ENCODE measurements at places on chromosomes 6 and 20.

GRCh38 chr20:33105316-33105924, 26.0 kb downstream of the BPIFB4 start:
- no peak for DNase-seq

DNA sequence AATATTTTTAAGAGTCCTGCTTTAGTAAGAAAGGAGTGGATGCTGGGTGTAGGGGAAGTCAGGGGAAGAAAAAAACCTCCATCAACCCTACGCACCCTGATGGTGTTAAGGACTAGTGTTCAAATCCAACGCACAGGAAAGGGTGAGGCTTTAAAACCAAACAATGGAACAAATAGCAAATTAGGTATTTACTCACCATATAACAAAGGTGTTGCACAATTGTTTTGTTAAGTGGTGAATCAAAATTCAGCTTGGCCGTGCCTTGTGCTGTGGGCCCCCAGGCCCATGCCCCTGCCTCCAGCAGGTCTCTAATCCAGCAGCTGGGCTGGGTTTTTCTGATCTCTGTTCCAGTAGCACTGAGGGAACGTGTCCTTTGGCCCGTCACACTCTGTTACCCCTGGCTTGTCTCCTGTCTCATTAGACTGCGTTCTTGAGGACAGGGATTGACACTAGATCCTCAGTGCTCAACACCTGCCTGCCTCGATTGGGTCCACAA, 11.8 kb downstream of the FAM83D start:
- no peak for DNase-seq

DNA sequence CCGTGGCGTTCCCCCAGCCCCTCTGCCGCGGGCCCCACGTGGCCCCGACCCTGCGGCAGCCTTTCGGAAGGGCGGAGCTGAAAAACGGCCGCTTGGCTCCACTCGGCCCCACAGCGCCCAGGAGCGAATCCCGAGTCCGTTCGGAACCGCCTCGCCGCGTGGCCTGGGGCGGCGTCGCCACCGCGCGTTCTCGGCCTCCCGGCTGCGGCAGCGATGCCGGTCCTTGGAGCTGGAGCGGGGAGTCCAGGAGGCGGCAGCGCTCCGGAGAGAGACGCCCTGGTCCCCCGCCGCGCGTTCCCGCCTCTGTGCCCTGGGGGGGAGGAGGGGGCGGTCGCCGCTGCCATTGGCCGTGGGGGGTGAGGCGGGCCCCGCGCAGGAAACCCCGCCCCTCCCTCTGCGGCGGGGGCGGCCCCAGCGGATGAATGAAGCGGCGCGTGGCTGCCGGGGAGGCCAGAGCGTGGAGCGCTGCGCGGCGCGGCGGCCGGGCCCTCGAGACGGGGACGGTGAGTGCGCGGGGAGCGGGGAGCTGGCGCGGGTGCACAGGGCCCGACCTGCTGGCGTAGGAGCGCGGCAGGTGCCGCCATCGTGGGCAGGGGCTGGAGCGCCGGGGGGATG, at the start of gene SLCO4A1:
Gene SLCO4A1, plus strand, starts transcription at position 453 of the 615 bp plus-strand sequence. CDS start 13,952 bp downstream, outside the sequence.
- peak; percentile 73 for DNase-seq

- DNase-seq, result peak; percentile 19
These were observed 39.3 kb downstream of the HUS1B start for GRCh38 chr6:617456-618100.

DNA sequence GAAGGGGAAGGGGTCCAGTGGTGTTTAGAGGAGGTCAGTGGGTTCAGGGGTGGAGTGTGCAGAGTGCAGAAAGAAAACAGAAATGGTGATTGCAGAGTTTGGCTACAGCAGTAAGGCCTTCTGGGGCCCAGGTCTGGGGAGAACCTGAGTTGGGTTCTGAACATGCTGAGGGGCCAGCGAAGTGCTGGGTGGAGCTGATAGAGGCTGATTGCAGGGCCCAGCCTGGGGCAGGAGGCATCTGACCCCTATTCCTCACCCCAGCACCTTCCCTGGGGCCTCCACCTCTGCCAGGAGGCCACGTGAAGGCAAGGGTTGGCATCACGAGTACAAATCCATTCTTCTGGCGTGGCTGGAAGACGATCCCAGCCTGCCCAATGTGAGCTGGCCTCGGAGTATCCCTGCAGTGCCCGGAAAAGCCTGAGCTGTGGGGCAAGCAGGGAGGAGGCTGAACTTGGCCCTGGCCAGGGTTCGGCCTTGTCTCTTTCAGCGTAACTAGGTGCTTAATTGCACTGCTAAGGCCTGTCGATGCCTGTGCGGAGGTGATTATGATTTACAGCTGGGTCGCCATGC, 35.3 kb downstream of the VSTM2L start:
- DNase-seq, result no peak

DNA sequence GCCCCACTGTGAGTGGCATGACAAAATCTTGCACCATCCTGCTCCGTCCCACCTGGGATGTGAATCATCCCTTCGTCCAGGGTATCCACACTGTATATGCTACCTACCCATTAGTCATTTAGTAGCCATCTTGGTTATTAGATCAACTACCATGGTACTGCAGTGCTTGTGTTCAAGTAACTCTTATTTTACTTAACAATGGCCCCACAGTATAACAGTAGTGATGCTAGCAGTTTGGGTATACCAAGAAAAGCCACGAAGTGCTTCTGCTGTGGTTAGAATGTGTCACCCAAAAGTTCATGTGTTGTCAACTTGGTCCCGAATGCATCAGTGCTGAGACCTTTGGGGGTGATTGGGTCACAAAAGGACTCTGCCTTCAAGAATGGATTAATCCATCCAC, 11.7 kb downstream of the OSER1 start:
- DNase-seq, result no peak

DNA sequence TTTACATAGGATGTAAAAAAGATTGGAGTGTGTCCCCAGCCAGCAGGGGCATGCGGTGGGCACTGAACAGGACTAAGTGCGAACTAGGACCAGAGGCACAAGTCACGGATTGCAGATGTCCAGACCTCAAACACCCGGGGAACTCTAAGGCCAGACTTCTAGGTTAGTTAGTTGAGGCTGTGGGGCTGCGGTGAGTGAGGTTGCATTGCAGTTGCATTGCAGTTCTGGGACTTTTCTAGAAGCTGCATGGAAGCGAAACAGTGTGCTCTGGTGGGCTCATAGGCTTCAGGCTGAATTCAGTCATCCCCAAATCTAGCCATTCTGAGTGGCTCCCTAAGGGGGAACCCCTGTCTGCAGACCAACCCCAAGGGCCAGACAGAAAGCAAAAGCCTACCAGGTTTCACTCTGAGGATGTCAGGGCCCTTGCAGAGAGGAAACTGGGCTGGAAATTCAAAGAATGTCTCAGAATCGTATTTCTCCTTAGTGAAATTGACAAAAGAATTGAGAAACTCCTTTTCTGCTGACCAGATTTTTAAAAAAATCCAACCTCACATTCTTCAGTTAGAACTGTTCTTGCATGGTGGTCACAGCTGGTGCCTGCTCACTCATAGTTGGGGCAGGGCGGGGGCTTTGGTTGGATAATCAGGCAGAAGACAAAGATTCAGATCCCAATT, 182.8 kb downstream of the ZDHHC14 start:
- DNase-seq, result no peak

- no peak for DNase-seq
These were observed 92.2 kb upstream of the MPC1 start for GRCh38 chr6:166474721-166475565.

DNA sequence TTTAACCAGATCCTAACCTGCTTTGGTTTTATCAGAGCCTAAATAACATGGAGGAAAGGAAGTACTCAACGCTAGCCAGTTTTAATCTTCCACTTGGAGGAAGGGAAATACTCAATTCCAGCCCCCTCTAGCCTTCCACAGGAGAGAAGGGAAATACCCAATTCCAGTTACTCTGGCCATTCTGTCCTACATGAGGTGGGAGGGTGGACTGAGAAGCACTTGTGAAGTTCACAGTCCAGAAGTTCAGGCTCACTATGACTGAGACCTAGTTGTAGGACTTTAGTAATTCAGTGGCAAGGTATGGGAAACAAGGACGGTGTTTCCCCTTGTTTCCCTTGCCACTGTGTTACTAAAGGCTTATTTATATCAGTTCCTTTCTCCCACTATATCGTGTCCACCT, 672.0 kb downstream of the RFPL4B start:
- no peak for DNase-seq

DNA sequence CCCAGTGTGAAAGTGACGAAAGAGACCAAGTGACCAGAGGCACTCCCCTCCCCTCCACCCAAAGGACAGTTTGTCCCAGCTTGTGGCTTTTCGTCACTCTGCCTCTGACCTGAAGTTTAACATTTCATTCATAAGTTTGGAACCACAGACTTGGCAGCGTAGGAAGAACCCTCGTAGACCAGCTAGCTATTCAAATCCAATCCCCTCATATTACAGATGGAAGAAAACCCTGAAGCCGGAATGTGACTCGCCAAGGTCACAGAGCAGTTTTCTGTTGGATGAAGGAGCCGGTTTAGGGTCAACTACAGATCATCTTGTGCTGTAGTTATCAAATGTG, 3.9 kb upstream of the SYS1 start:
- no peak for DNase-seq

- no peak for DNase-seq
These were observed 19.6 kb downstream of the FARS2 start for GRCh38 chr6:5280920-5281319.

DNA sequence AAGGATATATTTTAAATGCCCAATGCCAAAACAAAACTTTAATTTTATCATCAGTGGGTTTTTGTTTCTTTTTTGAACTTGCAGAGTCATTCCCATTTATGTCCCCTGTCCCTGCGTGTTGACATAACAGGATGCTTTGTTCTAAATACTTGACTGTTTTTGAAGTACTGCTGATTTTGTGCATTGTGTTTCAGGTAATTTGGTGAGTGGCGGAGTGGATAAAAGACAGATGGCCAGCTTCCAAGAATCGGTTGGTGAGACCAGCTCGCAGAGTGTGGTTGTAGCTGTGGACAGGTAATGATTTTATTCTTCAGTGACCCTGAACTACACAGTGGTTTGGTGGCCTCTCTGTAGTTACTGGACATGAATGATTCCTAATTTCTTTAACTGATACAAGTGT, 50.5 kb upstream of the CSE1L start:
- peak; percentile 79 for DNase-seq

DNA sequence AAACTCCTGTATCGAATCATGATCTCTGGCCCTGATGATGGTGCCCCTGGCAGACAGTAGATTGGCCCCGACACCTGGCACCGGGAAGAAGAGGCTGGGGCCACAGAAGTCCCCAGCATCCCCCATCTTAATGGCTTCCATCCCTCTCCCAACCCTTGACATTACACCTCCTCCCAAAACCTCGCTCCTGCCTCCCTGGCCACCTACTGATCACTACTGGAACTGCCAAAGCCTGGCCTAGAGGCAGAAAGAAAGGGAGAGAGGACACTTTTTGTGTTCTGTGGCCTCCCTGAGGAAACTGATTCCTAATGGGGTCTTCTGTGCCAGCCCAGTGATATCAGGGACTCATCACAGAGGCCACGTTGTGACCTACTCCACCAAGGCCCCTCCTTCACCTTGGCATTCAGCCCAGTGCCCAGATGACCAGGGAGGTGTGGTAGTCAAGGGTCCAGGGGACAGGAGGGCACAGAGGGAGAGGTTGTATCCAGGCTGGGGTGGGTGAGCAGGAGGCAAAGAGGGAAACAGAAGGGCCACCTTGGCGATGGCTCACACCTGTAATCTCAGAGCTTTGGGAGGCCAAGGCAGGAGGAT, 6.1 kb downstream of the C20orf173 start:
- DNase-seq, result peak; percentile 14

DNA sequence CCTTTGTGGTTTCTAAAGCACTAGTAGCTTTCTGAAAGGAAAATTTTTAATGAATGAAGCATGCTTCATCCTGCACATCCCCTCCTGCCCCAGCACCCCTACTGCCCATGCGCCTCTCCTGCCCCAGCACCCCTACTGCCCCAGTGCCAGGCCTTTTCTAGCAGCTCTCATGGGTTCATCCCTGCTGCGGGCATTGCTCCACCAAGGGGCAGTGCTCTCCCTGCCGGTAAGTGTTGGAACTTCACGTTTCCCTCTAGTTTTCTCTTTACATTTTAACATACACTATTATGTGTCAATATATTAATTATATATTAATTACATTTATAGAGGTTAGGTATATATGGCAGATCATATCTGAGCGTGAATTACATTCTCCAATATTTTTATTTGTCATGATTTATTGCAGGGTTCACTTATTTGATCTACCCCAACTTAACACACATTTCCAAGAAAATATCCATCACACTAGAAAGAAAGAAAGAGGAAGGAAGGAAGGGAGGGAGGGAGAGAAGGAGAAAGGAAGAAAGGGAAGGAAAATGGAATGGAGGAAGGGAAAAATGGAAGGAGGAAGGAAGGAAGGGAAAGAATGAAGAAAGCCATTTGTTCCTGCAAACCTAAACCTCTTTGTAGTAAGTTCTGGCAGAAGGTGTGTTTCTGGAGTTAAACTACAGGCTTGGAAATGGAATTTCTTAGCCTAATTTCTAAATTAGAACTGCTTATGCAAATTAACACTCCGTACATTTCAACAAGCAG, 46.8 kb downstream of the CEP43 start:
- DNase-seq, result no peak

- no peak for DNase-seq
These were observed 74.9 kb downstream of the FYN start for GRCh38 chr6:111798281-111798725.

DNA sequence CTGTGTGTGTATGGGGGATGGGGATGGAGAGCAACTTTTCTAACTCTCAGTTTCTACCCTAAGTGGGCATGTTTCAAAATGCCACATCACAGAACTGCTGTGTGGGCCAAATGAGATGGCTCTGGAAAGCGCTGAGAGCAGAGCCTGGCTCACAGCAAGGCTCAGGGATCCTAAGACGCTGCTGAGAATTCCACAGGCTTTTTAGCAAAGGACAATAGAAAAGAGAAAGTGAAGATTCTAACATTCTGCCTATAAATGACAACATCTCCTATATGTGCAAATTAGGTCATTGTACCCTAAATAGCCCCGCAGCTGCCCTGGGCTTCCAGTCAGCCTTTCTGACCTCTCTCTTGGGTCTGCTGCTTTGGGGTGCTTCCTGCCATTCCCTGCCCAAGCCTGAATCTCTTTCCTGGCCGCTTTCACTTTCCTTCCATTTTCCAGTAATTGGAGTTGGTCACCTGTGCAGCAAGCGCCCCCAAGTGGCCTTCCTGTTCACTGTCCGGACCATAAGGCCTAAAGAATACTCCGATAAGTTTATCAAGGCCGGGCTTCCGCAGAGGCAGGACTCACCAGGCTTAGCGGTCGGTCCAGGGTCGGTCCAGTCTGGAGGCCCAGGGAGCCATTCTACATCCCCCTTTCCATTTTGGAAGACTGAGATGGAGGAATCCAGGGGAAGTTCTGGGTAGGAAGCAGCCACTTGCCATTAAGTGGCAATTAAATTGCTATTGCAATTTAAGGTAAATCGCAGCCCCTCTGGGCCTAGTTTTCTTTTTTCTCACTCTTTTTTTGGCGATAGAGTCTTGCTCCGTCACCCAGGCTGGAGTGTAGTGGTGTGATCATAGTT, 6.7 kb upstream of the DDR1 start:
- DNase-seq, result peak; percentile 85
